H1 (cell line): ENCODE measurements at places on chromosomes 12 and 14. TPM values are rescaled to one million over a fixed set of nuclear protein-coding genes. Genes with fewer than 3 reads are reported as not detected.

GRCh38 chr12:66539431-66539830 is 139.4 kb downstream of the GRIP1 start:
- H3K4me1 ChIP-seq, result no peaks in the 10 kb centered on the region
- H3K36me3 ChIP-seq, result no peaks in the 10 kb centered on the region
- no peak overlapping the region for H3K27ac ChIP-seq
- H3K27me3 ChIP-seq, result no peaks in the 10 kb centered on the region
- DNase-seq, result no peak

GRCh38 chr14:95467657-95468056 is 48.8 kb downstream of the SYNE3 start:
- H3K27ac ChIP-seq, result no peak overlapping the region
- no peaks in the 10 kb centered on the region for H3K36me3 ChIP-seq
- no peaks in the 10 kb centered on the region for H3K4me1 ChIP-seq
- H3K27me3 ChIP-seq, result no peaks in the 10 kb centered on the region

DNA sequence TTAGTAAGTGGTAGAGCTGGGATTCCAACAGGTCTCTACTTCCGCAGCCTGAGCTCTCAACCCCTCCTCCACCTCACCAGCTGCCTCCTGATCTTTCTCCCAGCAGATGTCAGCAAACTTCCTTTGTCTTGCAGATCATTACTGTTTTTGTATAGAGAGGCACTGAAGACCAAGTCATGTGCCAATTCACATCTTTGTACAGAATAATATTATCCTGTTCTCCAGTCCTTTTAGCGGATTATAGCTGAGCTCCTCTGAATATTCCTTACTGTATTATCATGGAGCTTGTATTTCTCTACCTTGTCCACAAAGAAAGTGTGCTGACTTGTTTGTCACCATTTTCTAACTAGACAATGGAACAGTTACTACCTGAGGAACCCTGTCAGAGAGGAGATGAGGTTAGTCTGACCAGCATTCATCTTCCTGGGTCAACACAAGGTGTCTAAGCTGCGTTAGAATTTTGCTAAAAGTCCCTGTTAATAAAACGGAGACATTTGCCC is 142.3 kb upstream of the ARHGAP5 start:
- no peaks in the 10 kb centered on the region for H3K4me1 ChIP-seq
- H3K4me3 ChIP-seq, result no peak overlapping the region; the same call in 1 of the 2 replicates
- no peak overlapping the region for H3K27ac ChIP-seq
- no peak for DNase-seq
- H3K27me3 ChIP-seq, result no peaks in the 10 kb centered on the region
- no peaks in the 10 kb centered on the region for H3K36me3 ChIP-seq

DNA sequence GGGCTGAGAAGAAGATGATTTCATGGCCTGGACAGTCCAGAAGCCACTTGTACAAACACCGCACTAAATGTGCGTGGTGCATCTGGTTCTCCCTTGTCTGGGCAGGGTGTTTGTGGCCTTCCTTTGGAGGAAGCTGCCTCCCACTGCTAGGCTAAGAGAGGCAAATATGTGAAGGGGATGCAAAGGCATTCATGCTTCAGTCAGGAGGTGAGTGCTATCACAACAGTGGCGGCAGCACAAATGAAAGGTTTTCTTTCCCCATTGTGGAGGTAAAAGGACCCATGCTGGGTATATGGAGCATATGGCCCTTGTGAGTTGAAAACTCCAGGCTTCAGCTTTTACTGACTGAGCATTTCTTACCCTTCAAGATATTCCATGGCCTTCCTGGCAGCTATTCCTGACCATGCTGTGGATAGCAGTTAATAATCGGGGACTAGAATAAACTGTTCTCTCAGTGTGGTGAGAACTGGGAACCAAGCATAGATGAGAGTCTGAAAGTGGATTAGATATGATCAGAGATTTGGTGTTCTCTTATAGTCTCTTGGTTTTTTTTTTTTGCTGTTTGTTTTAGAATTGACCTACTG is 69.9 kb downstream of the MYRFL start:
- DNase-seq, result no peak
- H3K27ac ChIP-seq, result no peak overlapping the region
- H3K4me1 ChIP-seq, result peaks cover 2% of the 10 kb centered on the region; the same call in 1 of the 2 replicates
- no peak overlapping the region; the same call in 1 of the 2 replicates for H3K4me3 ChIP-seq
- H3K27me3 ChIP-seq, result no peaks in the 10 kb centered on the region
- no peaks in the 10 kb centered on the region for H3K36me3 ChIP-seq

DNA sequence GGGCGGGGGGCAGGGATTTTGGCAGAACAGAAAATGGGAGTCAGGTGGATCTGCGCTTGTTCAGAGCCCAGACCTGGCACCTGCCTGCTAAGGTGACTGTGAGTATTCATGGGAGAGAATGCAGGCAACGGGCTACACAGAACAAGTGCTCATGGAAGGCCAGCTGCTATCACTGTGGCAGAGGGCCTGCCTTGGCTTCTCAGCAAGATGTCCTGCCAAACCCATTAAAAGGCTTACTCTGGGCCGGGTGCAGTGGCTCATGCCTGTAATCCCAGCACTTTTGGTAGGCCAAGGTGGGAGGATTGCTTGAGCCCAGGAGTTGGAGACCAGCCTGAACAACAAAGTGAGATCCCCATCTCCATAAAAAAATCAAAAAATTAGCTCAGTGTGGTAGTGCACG is 21.0 kb downstream of the DIO3 start:
- no peaks in the 10 kb centered on the region for H3K27me3 ChIP-seq
- no peak for DNase-seq
- no peaks in the 10 kb centered on the region for H3K36me3 ChIP-seq
- no peaks in the 10 kb centered on the region for H3K4me1 ChIP-seq

DNA sequence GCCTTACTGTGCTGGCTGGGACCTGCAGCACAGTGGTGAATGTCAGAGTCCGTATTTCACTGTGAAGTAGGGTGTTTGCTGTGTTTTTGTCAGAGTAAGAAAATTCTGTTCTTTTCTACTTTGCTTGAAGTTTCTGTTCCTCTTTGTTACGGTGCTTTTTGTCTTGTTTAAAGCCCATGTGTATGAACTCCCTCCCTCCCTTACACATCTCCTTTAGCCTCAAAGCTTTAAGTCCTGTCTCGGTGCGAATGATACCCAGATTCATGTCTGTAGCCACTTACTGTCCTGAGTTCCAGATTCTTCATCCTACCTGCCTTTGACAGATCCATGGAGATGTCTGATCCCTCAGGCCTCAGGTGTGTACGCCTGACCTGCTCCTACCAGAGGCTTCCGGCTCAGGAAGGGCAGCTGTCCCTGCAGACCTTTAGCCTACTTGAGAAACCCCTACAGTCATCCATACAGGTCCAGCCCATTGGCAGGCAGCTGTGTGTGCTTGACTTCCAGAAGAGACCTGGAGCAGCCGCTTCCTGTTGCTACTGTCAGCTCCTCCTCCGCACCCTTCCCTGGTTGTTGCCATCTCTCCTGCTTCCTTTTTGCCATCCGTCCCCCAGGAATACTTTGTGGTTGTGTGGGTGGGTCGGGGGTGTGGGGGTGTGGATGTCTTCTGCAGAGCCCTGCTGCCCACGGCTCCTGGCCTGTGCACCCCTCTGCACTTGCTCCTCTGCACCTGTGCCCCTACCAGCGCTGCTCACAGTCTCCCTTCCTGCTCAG is 72.9 kb downstream of the DDX51 start:
- H3K27ac ChIP-seq, result no peak overlapping the region
- peaks cover 44% of the 10 kb centered on the region for H3K36me3 ChIP-seq
- no peak for DNase-seq

GRCh38 chr12:53232646-53233461 is 845 bp upstream of the RARG start:
- H3K27ac ChIP-seq, result no peak overlapping the region
- no peak for DNase-seq
- peaks cover 48% of the 10 kb centered on the region for H3K4me1 ChIP-seq
- no peaks in the 10 kb centered on the region for H3K36me3 ChIP-seq
- no peaks in the 10 kb centered on the region for H3K27me3 ChIP-seq

- H3K36me3 ChIP-seq, result no peaks in the 10 kb centered on the region
- H3K27me3 ChIP-seq, result no peaks in the 10 kb centered on the region
- H3K4me1 ChIP-seq, result no peaks in the 10 kb centered on the region
- DNase-seq, result no peak
- H3K27ac ChIP-seq, result no peak overlapping the region
Measured at GRCh38 chr12:56759263-56759908, 3.7 kb upstream of the HSD17B6 start.

DNA sequence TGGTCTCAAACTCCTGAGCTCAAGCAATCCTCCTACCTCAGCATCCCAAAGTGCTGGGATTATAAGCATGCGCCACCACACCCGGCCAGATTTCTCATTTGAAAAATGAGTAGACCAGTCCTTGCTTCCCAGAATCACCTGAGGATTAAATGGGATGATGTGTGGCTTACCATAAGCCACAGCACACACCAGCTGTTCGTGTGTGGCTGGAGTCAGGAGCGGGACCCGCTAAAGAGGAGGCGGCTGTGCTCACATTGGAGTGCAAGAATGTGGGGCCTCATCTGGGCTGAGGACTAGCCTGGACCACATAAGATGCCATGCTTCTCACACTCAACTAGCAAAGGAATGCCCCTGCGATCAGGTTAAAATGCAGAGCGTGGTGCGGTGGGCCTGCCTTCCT is 6.7 kb upstream of the ALDH2 start:
- H3K27me3 ChIP-seq, result no peaks in the 10 kb centered on the region
- no peak overlapping the region for H3K27ac ChIP-seq
- H3K36me3 ChIP-seq, result no peaks in the 10 kb centered on the region

GRCh38 chr12:52334185-52334584 is 13.0 kb upstream of the KRT83 start:
- no peak overlapping the region for H3K27ac ChIP-seq
- no peak for DNase-seq
- no peak overlapping the region for H3K4me3 ChIP-seq
- H3K36me3 ChIP-seq, result no peaks in the 10 kb centered on the region
- H3K4me1 ChIP-seq, result peaks cover 3% of the 10 kb centered on the region; the same call in 1 of the 2 replicates

- H3K27me3 ChIP-seq, result no peaks in the 10 kb centered on the region
- H3K4me1 ChIP-seq, result peaks cover 23% of the 10 kb centered on the region
- DNase-seq, result no peak
- H3K27ac ChIP-seq, result no peak overlapping the region
- H3K36me3 ChIP-seq, result no peaks in the 10 kb centered on the region
Measured at GRCh38 chr14:103881268-103882201, 34.2 kb upstream of the PPP1R13B start.

DNA sequence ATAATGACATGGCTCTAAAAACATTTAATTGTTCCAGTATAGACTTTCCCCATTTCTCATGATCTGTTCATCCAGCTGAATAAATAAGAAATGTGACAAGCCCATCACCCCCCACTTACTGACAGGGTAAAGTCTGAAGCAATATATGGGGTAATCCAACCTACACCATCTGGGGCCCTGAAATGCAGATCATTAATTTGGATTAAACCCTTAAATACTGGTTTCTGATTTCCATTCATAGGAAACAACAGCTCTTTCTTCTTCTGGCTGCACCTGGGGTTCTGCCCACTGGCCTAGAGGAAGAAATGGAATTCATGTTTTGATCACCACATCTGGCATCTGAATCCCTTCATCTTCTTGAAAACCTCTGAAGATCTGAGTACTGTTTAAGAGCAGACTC is 39.3 kb upstream of the ACSM4 start:
- H3K27ac ChIP-seq, result no peak overlapping the region
- H3K4me1 ChIP-seq, result no peaks in the 10 kb centered on the region
- H3K4me3 ChIP-seq, result no peak overlapping the region
- H3K36me3 ChIP-seq, result no peaks in the 10 kb centered on the region

GRCh38 chr12:107328442-107329133 is 235.2 kb upstream of the CRY1 start:
- H3K4me3 ChIP-seq, result no peak overlapping the region
- DNase-seq, result no peak
- no peaks in the 10 kb centered on the region for H3K36me3 ChIP-seq
- H3K27me3 ChIP-seq, result no peaks in the 10 kb centered on the region
- H3K4me1 ChIP-seq, result peaks cover 8% of the 10 kb centered on the region; the same call in 1 of the 2 replicates
- H3K27ac ChIP-seq, result no peak overlapping the region

- no peak overlapping the region for H3K4me3 ChIP-seq
- no peaks in the 10 kb centered on the region for H3K36me3 ChIP-seq
- no peak for DNase-seq
Measured at GRCh38 chr14:25006961-25007795, 42.8 kb downstream of the STXBP6 start.

DNA sequence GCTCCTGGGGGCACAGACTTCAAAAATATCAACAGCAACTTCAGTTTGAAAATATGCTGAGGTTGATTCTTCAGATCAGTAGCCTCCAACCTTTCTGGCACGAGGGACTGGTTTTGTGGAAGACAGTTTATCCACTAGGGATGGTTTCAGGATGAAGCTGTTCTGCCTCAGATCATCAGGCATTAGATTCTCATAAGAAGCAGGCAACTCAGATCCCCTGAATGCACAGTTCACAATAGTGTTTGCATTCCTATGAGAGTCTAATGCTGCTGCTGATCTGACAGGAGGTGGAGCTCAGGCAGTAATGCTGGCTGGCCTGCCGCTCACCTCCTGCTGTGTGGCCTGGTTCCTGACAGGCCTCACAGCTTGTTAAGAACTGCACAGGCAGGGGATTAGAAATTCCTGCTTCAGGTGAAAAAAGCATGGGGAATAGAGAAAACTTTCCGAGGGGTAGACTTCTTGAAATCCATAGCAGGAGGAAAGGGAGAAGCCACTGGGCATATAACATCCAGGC is 12.8 kb downstream of the EPYC start:
- no peak overlapping the region for H3K27ac ChIP-seq
- H3K4me3 ChIP-seq, result no peak overlapping the region
- no peaks in the 10 kb centered on the region for H3K4me1 ChIP-seq
- H3K36me3 ChIP-seq, result no peaks in the 10 kb centered on the region
- no peaks in the 10 kb centered on the region for H3K27me3 ChIP-seq

DNA sequence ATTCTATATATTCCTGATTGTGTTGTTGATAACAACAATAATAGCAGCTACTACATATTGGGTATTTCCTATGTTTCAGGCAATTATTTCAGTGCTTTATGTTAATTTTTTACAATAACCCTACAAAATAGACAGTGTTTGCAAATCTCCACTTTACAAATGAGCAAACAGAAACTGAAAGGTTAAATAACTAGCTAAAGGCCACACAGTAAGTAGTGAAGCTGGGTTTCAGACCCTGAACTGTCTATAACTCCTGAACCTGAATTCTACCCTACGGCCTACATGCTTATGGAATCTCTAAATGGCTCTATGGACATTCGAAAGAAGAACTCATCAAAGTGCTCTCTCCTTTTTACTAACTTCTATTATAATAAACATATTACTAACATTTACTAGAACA is 19.7 kb upstream of the NUDT4 start:
- no peak for DNase-seq
- H3K4me1 ChIP-seq, result no peaks in the 10 kb centered on the region
- no peaks in the 10 kb centered on the region for H3K36me3 ChIP-seq
- no peak overlapping the region for H3K27ac ChIP-seq

The GPR162 gene
- total RNA-seq, result 8.6 and 8.8 TPM in 2 replicates

The KCNH3 gene
- total RNA-seq, result 0.24 and 0.36 TPM in 2 replicates

The DTX1 gene
- 6.9 and 8.6 TPM in 2 replicates for total RNA-seq

The RAPGEF3 gene
- total RNA-seq, result 6.7 and 9.4 TPM in 2 replicates

The SMIM41 gene
- total RNA-seq, result 0.28 and 0.31 TPM in 2 replicates

The KRT74 gene
- not detected in 2 replicates for total RNA-seq

The SLC15A5 gene
- total RNA-seq, result not detected in 2 replicates

The OR4E2 gene
- total RNA-seq, result not detected in 2 replicates

The TDRD9 gene
- not detected in 2 replicates for total RNA-seq

The DPY19L2 gene
- total RNA-seq, result 2.2 and 3.3 TPM in 2 replicates
